Stimulated activated CD8-positive, alpha-beta memory T cell treated with anti-CD3 and anti-CD28 coated beads, Interleukin-4, amount 100 ng/mL, for 1 hour (primary cell): ENCODE measurements at places on chromosomes 11 and 22.

DNA sequence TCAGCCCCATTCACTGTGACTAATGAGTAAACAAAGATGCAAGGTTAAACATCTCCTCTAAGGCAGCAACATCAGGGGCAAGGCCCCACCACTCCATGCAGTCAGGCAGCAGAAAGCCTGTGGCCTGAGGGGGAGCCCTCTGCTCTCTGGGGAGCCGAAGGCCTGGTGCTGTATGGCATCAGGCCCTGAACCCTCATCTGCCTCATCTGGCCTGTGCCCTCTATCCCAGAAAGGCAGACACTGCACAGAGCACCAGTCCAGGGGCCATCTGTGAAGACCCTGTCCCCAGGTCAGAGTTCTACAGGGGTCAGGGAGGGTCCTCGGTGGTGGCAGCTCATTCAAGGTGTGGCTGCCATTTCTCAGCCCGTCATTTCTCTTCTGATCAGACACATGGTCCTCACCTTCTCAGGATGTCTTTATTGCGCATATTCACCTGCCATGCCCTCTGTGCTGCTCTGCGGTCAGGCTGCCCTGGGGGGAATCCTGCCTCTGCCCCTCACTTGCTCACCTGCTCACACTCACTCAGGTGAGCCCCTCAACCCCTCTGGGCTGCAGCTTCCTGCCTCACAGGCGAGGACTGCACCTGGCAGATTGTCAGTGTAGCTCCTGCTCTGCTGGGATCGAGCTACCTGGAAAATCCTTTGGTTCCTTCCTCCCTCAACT is 103.1 kb upstream of the PITPNB start:
- DNase-seq, result no peak

GRCh38 chr11:126431401-126432064 is 76.0 kb downstream of the ST3GAL4 start:
- no peak for DNase-seq

DNA sequence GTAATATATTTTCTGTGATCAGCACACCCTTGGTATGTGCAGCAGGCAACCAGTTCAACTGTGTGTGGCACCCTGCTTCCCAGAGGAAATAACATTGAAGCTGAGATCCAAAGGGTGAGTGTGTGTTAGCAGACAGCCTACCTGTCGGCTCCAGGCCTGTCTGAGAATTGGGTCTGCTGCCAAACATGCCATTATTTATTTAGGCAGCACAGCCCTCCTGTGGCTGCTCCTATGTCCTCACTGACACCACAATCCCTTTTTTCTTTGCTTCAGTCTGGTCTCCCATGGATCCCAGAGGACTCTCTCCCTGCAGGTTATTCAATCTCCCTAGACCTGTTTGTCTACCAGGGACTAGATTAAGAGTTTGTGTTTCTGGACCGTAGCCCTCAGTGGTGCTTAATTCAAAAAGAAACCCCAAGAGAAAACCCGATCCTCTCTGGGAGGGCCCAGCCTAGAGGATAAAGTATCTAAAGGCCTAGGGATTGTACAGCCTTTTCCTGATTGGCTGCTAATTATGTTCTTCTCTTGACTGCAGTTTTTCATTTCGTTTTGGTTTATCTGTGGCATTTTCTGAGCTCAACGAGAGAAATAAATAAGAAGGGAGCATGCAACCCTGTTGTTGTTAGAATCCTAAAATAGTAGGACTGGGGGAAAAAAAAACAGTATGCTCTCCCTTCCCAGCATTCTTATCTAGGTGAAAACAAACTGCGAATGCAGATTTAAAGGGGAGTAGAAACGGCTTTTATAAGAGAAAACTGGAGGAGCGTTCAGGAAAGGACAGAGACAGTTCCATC is 24.1 kb downstream of the KCNE3 start:
- DNase-seq, result no peak

DNA sequence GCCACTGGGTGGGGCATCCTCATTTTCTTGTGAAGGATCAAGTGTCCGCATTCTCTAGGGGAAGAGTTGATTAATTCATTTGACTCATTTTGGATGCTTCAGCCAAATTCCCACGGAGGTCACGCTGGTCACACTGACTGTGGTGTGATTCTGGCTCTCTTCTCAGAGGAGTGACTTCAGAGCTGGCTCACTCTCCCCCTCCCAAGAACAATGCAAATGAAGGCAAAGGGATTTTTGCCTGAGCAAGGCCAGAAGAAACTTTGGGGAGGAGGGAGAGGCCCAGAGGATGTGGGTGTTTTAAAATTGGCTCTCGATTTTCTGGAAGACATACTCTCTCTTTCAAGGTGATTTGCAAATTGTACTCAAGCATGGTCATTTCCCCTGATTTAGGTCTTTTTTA is 51.1 kb upstream of the LMO2 start:
- DNase-seq, result no peak

DNA sequence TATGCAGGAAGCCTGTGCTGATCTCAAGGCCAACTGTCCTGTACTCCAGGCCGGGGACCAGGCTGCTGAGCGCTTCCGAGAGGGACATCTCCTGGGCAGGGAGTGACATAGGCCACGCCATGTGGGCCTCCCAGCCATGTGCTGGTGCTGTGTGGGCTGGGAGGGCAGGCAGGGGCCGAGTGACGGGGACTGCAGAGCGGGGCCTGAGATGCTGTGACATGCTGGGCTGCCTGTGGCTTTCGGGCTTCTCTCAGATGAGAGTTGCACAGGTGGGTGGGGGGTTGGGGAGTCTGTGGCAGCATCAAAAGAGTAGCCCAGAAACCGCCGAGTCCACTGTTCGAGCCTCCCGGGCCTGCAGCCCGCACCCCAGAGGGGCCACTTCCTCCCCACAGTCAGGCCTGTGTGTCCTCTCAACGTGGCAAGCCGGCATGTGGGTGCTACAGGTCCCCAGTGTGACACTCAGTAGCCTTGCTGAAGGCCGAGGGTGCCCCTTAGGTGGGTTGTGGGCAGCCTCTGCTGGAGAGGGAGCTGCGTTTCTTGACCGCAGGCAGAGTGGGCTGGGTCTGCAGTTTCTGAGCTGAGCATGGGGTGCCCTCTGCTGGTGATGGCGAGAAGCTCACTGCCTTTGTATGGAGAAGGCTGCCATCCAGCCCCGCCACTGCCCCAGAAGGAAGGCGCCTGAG is 101.2 kb downstream of the BCR start:
- DNase-seq, result peak; percentile 69

GRCh38 chr11:113311536-113311935 is 2.8 kb upstream of the TTC12 start:
- DNase-seq, result no peak

DNA sequence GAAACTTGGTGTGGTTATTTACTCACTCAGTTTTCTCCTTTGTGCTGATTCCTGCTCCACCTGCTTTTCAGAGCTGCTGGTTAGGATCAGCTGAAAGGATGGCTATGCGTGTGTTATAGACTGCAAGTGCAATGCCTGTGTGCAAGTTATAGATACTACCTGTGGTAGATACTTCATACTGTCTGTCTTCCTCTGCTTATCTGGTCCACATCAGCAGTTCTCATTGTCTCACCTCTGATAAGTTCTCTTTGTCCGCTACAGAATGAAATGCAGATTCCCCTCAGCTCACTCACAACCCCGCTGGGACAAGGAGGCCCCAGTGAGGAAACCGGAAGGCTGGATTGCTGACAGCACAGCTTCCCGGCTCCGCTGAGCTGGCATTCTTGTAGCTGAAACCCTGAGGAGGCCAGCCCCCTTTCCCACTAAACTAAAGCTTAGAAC is 37.5 kb upstream of the LYVE1 start:
- no peak for DNase-seq

DNA sequence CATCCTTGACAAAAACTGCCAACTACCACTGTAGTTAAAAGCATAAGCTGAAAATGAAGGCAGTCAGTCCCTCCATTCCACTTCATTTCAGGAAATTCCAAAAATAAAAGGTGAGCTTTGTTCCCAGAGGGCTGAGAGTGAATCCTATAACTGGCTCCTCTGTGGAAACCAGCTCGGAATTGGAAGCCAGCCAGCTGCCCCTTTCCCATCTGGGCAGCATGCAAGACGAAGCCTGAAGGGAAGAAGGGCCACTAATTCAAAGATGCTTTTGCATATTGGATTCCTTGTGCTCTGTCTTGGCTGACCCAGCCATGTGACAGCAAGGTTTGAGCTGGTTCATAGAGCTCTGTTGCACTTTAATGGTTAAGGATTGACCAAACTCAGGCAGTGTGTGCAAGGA is 83.4 kb downstream of the ALX4 start:
- DNase-seq, result no peak

DNA sequence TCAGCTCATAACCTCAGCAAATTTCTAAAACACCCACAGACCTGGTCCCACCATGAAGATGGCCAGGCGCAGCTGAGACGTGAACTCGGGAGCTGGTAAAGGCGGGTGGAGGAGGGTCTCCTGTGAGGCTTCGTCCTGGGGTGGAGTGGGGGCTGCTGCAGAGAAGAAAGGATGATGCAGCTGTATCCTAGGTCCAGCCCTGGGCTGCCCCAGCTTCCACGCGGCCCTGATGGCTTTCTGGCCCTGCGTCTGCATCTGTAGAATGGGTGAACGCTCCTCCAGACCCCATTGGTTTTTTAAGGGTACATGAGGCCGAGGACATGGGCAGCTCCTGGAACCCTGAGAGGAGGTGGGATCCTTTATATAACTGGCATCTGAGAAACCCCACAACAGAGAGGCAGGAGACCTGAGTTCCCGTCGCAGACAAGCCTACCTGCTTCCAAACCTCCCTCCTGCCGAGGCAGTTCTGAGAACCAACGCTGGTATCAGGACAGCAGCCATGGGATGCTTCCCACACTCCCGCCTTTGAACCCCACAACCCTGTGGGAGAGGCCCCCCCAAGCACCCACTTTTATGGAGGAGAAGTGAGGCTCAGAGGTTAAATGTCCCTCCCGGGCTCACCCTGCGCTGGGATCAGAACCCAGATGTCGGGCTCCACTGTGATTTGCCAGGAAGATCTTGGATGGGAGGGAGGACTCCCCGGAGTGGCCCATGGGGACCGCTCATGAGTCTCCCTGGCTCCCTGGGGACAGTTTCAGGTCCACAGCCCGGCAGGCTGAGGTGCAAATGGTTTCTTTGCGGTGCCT is 55.2 kb upstream of the FGF3 start:
- no peak for DNase-seq

DNA sequence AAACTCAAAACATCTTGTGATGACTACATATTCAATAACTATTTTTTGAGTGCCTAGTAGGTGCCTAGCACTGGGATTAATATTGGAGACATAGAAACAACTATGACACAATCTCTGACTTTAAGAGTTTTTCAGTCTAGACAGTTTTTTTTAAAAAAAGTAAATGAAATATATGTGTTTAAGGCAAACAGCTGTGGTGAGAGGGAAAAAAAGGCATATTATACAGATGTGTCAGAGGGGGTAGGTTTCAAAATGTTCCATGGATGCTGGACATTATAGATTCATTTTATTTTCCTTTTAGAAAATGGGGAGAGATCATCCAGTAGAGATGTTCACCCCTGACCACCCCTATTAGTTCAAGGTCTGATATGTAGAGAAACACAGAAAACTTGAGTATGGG is 90.8 kb downstream of the LUZP2 start:
- DNase-seq, result no peak

DNA sequence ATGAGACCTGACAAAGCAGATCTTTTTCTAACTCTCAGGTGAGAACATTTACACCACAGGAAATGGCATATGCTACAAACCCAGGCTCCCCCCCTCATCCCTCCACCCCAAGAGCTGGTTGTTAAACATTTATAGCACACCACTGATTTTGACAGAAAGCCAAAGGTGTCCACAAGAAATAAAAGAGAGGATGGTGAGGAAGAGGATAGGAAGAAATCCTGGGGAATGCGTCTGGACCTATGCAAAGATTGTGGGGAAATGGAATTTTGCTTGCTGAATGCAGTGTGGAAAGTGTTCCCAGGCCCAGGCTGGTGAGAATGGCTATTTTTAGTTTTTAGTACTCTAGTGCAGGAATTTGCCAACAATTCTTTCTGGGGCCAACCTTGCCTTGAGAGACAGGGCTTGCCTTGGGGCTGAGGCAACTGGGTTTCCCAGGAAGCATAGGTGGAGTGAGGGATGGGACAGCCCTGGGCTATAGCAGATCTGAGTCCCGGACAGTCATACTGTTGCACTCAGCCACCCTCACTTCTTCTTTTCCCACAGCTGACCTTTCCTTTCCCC is 163.9 kb downstream of the ADAMTS15 start:
- no peak for DNase-seq

GRCh38 chr11:2262301-2263070 is 7.9 kb downstream of the ASCL2 start:
- no peak for DNase-seq

- DNase-seq, result no peak
These were observed 19.9 kb downstream of the LARGE2 start for GRCh38 chr11:45942381-45942780.

DNA sequence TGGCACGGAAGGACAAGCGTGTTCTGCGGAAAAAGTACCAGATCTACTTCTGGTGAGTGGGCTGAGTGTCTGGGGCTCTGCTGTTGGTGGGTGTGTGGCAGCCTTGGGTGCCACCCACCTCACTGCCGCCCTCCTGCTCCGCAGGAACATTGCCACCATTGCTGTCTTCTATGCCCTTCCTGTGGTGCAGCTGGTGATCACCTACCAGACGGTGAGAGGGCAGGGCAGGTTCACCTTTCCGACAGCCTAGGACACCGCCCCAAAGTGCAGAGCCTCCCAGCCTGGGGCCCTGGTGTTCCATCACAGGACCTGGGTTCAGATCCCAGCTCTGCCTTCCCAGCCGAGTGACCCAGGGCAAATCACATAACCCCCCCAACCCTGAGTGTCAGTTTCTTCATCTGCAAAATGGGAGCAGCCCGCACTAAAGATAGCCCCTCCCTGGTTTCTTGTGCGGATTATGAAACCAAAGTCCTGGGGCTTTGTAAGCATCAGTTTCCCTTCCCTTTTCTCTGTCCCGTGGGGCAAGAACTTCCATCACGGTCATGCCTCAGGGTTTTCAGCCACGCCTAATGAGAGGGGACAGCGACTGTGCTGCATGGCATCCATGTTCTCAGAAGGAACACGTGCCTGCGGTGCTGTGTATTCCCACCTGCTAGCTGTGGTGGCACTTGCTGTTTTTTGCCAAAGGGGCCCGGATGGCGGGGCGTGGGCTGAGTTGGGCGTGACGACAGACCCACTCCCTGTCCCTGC is 9.8 kb upstream of the TAGLN start:
- DNase-seq, result no peak

GRCh38 chr11:16987205-16987568 is 27.0 kb downstream of the PLEKHA7 start:
- DNase-seq, result no peak

DNA sequence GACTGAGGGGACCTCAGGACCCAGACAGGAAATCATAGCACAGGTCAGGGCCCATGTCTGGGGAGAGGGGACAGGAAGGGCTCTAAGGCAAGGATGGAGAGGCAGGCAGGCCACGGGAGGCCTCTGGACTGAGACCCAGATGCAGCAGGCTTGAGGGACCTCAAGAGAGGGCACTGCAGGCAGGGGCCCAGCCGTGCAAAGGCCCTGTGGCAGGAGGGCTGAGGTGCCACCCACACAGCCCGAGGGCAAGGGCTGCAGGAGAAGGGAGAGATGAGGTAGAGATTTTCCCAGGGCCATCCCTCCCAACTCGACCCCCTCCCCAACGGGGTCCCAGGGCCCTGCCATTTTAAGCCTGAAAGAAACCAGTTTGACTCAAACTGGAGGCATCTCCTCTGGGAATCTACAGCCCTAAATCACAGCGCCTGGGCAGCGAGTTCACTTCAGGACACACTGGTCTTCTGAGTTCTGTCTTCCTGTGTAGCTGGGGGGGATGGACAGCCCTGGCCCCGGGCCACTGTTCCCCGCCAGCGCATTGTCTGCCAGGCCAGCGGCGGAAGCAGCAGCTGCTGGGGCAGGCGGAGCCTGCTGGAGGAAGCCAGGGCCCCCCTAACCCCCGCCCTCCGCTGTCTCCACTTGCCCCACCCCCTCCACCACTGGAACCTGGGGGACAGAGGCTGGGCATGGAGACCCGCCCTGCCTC is 20.3 kb upstream of the WNT7B start:
- no peak for DNase-seq
